Stimulated activated CD8-positive, alpha-beta memory T cell treated with anti-CD3 and anti-CD28 coated beads, Interleukin-15, amount 100 ng/mL, for 1 hour (primary cell): ENCODE measurements at places on chromosomes 1 and 21.

DNA sequence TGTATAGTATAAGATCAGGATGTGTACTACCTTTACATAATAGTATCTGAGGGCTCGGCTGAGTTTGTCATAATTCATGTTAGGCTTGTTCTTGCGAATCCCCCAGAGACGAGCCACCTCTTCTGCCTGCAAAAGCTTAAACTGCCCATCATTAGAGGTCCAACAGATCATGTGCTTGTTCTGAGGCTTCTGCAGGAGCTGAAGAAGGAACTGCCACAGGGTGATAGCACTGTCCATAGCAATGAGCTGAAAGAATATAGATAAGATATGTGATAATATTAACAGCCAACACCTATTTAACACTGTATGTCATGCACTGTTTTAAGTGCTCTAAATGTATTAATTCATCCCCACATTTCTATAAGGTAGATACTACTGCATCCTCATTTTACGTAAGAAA lies 8.2 kb downstream of the ELK4 start:
- DNase-seq, result no peak

DNA sequence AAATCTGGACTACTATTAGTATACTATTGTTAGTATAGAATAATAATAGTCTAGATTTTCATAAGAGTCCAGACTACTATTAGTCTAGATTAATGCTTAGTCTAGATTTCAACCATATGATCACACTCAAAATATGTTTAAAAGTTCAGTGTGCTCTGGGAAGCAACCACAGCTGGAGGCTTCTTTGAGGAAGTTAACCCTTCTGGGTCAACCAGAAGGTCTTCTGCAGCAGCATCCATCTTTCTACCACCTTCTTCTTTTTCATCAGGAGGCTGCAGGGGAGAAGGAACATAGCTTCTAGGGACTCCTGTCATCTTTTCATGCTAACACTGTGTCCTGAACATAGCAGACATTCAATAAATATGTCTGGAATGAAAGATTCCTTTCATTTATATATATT lies 51.2 kb upstream of the DNAJC6 start:
- no peak for DNase-seq

GRCh38 chr1:37486680-37487618 lies 12.6 kb downstream of the ZC3H12A start:
- DNase-seq, result peak; percentile 73

GRCh38 chr1:917466-918091 lies 6.1 kb upstream of the SAMD11 start:
- DNase-seq, result no peak

GRCh38 chr1:207336559-207337467 lies 15.3 kb downstream of the CD55 start:
- no peak for DNase-seq

DNA sequence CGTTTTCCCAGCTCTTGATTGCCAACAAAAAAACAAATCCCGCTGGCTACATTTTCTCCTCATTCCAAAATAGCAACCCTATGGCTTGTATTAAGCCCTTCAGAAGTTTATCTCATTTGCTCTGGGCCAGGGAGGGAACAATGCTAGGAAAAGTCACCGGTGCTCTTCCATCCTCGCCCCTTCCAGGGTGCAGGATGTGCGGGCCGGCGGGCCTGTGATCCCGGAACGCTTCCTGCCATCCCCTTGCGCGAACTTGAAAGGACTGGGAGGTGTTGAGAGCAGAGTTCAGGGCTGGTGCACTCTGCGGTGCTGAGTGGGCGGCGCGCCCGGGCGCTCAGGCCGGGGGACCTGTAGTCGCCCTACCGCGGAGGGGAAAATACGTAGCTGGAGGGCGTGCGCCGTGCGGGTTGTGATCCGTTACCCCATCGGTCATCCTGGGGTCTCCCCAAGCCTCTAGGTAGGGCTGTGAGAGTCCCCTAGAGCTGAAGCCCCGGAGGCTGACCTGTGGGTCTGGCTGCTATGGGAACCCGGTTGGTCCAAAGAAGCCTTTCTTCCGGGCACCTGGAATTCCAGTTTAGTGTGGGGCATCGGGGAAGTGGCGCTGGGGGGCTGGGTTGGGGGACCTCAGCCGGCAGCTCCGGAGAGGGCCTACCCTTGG lies 13.1 kb downstream of the NR5A2 start:
- DNase-seq, result no peak

DNA sequence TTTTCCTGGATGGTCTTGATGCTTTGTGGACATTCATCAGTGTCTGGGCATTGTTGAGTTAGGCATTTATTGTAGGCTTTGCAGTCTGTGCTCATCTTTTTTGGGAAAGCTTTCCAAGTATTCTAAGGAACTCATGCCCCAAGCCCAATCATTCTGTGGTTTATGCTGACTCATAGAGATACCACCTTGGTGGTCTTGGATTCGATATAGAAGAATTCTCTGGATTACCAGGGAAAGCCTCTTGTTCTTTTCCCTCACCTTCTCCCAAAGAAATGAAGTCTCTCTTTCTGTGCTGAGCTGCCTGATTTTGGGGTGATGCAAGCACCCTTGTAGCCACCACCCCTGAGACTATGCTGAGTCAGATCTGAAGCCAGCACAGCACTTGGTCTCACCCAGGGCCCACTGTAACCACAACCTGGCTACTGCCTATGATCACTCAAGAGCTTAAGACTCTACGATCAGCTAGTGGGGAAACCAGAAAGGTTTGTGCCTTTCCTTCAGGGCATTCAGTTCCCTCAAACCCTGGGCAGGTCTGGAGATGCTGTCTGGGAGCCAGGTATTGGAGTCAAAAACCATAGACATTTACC lies 422.6 kb downstream of the NUF2 start:
- DNase-seq, result no peak

- no peak for DNase-seq
Measured at GRCh38 chr1:27147842-27148518, 6.9 kb downstream of the SLC9A1 start.
